Fibroblast of pulmonary artery (primary cell): ENCODE measurements at places on chromosomes 4 and X.

DNA sequence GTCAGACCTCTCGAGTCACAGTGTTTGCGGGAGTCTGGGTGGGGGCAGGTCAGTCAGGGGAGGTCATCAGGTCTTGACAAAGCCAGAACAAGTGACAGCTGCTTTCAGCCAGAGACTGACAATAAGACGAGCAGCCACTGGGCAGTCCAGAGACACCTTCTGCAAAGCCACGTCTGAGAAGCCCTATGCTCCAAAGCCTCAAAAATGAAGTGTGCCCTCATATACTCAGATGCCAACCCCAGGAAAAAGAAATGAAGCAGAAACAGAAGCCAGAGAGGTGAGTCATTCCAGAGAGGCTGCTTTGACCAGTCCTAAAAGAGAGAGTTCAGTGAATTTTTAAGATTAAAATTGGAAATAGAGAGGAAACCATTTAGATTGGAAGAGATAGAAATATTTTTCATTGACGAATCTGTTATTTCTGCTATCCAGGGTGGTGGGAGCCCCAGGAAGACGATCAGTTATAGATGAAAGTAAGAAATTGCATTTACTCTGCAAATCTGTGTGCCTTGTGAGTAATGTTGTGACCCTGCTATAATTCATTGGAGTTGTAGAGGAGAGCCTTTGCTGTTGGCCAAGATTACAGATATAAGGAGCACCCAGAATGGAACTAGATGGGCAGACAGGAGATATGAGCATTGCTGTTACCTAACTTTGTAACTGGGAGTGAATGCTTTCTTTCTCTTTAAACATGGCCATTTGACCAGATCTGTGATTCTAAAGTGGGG is 77.9 kb downstream of the LRRC66 start:
- no peak for DNase-seq

- DNase-seq = peak; percentile 50
These were observed 10.2 kb downstream of the BBS7 start for GRCh38 chr4:121860121-121860520.

- peak; percentile 26 for DNase-seq
These were observed 1.7 kb upstream of the GPR143 start for GRCh38 chrX:9767375-9767774.

DNA sequence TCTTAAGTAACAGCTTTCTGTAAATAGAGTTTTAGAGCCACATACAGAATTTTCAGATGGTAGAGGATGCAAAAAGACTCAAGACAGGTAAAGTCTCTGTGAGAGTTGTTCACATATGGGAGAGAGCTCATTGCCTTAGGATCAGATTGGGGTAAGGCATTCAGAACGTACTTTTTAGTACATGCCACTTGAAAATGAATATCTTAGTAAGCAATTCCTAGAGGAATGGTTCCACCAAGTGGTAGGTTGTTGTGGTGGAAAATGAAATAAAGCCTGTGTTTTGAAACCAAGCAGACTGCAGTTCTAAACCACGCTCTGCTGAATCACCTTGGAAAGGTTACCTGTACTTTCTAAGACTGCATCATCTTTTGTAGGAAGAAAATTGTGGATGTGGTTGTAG is 547.0 kb upstream of the LCORL start:
- DNase-seq = no peak

DNA sequence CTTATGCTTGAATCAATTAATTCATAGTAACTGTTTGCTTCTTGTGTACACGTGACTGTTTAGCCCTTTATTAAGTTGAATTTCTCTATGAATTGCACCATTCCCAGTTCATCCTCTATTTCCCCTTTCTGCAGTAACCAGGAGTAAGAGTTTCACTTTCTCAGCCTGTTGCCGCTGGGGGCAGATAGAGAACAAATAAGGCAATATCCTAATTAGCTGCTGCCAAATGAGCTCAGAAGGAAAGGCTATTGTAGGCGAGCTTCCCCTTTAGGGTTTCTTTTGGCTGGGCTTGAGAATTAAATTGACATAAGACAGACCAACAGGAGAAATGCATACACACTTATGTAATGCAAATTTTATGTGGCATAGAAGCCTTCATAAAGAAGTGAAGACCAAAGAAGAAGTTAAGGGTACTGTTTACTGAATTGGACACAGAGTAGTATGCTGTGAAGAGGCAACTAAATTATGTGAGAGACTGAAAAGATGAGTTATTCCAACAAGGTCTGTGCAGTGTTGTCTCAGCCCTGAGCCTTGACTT is 1594.7 kb downstream of the TECRL start:
- no peak for DNase-seq

DNA sequence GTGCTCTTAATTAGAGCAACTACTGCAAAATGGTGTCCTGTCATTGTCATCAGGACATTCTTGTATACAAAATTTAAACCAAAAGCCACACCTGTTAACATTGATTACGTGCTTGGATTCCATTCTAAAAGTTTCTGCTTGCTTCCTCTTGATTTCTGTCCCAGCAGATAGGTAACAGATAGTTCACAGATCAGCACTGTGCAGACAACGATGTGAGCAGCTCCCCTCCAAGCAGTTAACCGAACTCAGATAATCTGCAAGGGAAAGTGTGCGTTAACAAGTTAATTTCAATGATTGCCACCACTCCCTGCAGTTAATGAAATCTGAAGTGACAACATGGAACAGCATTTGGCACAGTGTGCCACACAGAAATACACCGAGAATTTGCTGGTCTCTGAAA is 54.4 kb upstream of the RELL1 start:
- no peak for DNase-seq
